ENCODE measurements at places on chromosomes 6 and 20.
A peak's percentile ranks its signal among the peaks of the same experiment; 100 is the strongest.

- DNase-seq, result no peak
Observed at GRCh38 chr20:39234520-39235095, 272.5 kb downstream of the DHX35 start.

GRCh38 chr6:63635215-63635587, 401 bp upstream of the PHF3 start:
- DNase-seq, result no peak

GRCh38 chr6:107589199-107589598, 99.3 kb downstream of the SOBP start:
- DNase-seq, result no peak

- DNase-seq, result no peak
Observed at GRCh38 chr6:111231090-111231459, 143.8 kb downstream of the SLC16A10 start.

- no peak for DNase-seq
Observed at GRCh38 chr20:34968042-34968775, 12.5 kb downstream of the MYH7B start.

- no peak for DNase-seq
Observed at GRCh38 chr6:13295576-13295975, 32.8 kb downstream of the TBC1D7 start.

DNA sequence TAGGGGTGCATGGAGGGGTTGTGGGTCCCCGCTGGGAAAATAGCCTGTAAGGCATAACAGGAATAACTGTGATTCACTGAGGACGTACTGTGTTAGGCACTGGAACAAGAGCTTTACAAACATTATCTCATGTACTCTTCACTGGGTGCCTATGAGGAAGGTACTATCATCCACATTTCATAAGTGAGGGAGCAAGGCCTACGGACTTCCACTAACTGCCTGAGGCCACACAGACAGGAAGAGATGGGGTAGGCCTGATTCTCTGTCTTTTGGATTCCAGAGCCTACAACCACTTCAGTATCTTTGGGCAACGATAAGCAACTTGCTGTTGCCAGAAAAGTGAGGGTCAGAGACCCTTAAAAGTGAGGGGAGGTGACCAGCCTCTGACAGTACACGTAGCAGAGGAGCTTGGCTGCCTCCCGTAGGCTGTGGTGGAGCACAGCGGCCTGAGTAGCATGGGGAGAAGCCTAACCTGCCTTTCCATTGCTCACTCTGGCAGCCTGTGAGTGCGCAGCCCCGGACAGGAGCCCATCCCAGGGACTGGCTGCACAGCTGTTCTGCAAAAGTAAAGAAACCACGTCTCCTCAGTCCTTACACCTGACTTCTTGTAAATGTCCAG, 30.4 kb downstream of the PSMB1 start:
- DNase-seq, result no peak

- DNase-seq, result no peak
Observed at GRCh38 chr6:76886900-76887299, 576.4 kb downstream of the HTR1B start.

GRCh38 chr20:31548820-31549512, 34.7 kb downstream of the HM13 start:
- no peak for DNase-seq

GRCh38 chr20:35767683-35768481, 3.9 kb upstream of the PHF20 start:
- DNase-seq, result no peak

- peak; percentile 25 for DNase-seq
Observed at GRCh38 chr6:13229205-13230085, 98.9 kb downstream of the TBC1D7 start.

- no peak for DNase-seq
Observed at GRCh38 chr6:134967711-134968110, 17.8 kb upstream of the ALDH8A1 start.

DNA sequence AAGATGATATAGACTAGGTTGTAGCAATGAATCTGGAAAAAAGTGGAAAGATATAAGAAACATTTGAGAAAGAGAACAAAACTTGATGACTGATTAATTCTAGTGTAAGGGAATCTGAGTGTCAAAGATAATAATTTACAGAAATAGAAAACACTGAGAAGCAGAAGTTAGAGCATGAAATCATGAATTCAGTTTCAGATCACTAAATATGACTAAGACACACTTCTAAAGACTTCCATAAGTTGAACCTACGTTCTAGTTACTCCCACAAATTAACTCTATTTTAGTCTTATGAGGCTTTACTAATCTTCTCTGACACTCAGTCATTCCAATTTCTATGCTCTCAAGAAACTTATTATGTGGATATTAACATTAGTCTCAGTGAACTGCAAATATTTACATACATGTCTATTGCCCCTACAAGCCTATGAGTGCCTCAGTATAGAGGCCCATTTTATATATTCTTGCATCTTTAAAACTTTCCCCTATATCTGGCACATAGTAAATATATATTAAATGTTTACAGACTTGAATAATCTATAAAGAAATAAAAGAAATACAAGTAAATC, 30.4 kb downstream of the IBTK start:
- DNase-seq, result no peak

DNA sequence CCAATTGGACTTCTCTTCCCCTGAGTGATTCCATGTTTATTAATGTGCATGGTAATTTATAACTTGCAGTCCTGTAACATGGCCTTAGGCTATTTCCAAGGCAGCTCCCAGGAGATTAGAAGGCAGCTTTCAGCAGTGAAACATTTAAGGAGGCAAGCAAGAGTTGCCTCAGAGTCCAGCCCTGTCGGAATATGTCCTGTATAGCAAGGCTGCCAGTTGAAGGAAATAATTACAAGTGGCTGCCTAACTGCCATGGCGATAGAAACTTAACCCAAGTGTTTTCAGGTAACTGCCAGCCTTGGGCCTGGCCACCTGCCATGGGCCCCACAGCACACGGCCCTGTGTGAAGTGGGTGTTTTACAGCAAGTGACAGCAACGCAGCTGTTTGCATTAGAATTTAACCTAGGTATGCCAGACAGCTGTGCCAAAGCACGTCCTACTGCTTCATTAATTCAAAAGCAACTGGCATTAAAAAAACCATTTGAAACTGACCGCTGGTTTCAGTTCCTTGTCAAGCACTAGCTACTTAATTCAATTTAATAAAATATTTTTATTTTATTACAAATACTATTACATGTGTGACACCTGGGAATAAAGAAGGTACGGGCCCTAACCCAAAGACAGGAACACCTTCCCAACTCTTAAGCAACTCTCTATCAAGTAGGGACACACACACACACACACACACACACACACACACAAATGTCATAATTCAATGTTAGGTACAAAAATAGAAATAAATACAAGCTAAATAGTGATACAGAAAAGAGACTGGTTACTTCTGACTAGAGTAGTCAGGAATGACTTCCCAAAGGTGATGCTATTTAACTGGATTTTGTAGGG, 151.8 kb upstream of the HEY2 start:
- DNase-seq, result peak; percentile 57

- DNase-seq, result no peak
Observed at GRCh38 chr20:35277127-35277526, 795 bp downstream of the MMP24OS start.

DNA sequence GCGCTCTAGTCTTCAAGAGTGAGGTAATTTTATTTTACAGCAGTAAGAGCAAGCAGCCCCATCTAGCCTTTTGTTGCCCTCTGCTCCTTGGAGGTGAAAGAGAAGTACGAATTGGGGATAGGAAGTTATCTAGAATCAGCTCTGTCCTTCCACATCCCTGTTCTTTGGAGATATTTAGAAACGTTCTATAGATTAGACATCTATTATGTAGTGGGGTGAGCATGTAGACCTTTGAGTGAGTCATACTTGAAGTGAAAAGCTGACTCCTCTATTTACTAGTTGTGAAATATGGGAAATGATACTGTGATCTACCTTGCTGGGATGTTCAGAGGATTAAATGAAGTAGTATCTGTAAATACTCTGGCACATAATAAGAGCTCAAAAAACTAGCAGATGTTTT, 36.0 kb upstream of the SLC35D3 start:
- DNase-seq, result no peak

DNA sequence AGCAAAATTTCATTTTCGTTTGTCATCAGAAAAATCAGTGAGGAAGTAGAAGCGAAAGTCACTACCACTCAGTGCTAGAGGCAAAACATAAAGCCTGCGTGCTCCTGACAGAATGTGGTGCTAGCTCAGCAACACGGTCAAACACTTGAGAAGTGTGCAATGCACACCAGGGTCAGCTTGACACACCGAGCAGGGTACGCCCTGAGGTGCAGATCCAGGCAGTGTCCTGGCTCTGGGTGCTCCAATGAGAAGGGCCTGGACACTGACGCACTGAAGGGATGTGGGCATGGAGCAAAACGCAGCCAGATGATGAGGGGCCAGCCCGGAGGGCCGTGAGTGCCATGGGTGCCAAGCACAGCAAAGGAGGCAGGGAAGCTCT, 5.9 kb downstream of the RNASET2 start:
- no peak for DNase-seq

DNA sequence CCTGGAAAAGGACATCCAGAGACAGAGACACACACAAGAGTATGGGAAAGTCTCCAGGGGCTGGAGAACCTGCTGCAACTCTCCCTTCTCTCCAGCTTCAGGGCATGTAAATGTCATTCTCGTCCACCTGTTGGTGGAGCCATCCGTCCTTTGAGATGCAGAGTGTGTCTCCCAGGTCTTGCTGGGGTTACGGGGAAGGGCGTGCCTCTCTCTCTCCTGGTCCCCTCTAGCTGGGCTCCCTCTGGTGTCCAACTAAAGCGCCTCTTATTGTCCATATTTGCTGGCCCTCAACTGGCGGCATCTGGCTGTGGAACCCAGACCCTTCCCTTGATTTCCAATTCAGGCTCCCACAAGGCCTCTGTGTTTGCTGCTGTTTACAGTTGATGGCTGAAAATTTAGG, 244.1 kb downstream of the BMP7 start:
- no peak for DNase-seq

DNA sequence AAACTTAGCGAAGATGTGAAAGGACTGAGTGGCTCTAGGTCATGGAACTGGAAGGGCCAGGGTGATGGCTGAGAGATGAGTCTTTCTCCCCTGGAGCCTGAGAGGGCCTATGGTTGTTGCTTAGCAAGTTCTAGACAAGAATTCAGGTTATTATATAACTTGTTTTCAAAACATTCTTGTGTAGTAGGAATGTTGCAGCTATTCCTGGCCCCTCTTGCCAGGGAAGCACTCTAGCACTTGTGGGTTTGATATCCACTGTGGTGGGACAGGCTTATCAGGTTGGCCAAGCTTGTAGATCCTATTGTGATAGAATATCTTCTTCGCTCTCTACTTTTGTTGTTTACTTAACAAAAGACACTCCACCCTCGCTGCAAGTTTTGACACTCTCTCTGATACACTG, 211.8 kb upstream of the CITED2 start:
- no peak for DNase-seq

DNA sequence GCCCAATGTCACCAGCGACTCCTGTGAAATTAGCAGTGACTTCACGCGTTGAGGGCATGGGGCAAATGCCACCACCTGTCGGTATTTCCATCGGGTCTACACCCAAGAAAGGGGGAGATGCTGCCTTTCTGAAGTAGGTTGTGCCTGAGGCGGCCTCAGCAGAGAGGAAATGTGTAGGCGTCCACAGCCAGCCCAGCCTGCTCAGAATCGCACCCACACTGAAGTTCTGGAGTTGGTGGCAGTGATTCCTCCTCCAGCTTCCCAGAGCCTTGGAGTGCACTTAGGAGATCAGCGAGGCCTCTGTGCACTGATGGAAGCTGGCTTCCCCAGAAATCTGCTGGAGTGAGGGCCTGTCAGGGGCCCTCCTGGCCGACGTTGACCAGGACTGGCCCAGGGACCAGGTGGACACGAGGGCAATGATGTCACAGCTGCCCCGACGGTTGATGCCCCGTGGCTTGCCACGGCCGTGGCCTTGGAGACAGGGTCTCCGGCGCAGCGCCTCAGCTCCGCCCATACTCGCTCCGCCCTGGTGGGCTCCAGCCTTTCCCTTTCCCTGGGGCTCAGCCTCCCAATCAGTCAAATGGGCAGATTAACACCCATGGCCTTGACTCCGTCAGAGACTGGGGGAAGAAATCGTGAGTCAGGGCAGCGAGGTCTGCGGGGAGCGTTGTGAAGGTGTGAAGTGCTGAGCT, 484.8 kb downstream of the PREX1 start:
- no peak for DNase-seq

GRCh38 chr6:37171201-37171969, 1.4 kb downstream of the PIM1 start:
- DNase-seq, result no peak

DNA sequence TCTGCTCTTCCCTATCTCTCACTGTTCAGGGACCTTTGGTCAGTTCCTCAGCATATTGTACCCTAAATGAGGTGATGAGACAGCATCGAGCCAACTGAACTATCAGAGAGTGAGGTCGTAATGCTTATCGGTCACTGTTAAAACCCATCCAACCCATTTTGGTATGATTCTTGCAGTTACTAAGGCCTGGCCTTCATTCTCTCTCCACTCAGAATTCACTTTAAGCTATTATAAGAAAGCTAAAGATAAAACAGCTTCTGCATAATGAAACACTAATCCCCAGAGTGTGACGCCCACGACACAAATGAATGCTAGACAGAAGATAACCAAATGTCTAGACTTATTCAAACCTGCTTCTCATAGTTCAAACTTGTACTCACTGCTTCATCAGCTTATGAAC, 175.8 kb downstream of the GMPR start:
- no peak for DNase-seq

DNA sequence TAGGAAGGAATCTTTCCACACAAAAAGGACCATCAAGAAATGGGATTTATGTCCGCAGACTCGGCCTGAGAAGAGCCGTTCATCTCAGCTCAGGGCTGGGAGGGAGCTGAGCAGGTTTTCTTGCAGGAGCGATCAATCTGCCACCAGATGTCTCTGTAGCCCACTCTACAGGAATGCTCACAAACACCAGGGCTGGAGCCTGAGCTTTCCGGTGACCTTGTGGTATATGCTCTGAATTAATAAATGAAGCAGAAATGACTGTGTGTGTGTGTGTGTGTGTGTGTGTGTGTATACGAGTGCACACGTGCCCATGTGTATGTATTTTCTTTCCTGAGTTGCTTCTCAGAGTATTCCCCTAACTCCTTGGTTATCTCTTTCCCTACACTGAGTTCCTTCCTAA, 12.0 kb downstream of the CD83 start:
- peak; percentile 61 for DNase-seq

DNA sequence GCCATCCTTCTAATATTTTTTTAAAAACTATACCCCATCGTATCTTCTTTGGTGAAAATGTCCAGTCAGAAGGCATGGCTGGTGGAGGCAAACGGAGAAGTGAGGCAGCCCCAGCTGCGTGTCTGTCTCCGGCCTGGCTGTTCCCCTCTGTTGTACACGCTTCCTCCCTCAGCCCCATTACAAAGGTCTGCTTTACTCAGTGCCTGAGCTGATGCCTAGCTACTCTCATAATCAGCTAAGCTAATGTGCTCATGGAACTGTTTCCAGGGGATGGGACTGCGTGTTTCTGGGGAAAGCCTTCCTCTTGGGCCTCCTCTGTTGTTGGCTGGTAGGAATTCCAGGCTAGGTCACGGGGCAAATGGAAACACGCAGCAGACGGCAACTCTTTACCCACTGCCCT, 67.3 kb downstream of the PPP1R3G start:
- DNase-seq, result no peak

GRCh38 chr20:46063652-46064054, 26.1 kb downstream of the NCOA5 start:
- no peak for DNase-seq

All from NCI-H2171 (cell line).